Stimulated activated CD8-positive, alpha-beta memory T cell treated with anti-CD3 and anti-CD28 coated beads, Interleukin-4, amount 100 ng/mL, for 4 hours (primary cell): ENCODE measurements at places on chromosomes 3 and 15.

GRCh38 chr3:117633207-117633606, 923.6 kb downstream of the TUSC7 start:
- DNase-seq = no peak

- DNase-seq = no peak
Measured at GRCh38 chr3:159417761-159418160, 570.9 kb upstream of the IL12A start.

DNA sequence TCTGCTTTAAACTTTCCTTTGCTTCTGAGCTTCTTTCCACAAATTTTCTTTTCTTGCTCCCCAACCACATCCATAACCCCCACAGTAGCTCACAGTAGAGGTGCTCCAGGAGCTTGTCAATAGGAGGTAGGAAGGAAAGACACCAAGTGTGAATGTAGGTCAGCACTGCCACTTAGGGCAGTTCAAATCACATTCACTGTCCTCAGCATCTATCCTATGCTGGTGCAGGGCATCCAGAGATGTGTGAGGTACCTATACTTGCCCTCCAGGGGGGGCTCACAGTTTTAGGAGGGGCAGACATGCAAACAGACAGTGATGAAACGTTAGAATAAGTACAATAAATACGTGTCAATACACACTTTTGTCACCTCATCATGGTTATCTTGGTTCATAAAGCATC, 1.5 kb upstream of the SPSB4 start:
- DNase-seq = no peak

- DNase-seq = no peak
Measured at GRCh38 chr15:41606997-41607396, 48.0 kb downstream of the TYRO3 start.
